ENCODE measurements at places on chromosomes 16 and 17.
A peak's percentile ranks its signal among the peaks of the same experiment; 100 is the strongest.

GRCh38 chr16:81837312-81837751 is 58.2 kb downstream of the PLCG2 start:
- no peak for DNase-seq

DNA sequence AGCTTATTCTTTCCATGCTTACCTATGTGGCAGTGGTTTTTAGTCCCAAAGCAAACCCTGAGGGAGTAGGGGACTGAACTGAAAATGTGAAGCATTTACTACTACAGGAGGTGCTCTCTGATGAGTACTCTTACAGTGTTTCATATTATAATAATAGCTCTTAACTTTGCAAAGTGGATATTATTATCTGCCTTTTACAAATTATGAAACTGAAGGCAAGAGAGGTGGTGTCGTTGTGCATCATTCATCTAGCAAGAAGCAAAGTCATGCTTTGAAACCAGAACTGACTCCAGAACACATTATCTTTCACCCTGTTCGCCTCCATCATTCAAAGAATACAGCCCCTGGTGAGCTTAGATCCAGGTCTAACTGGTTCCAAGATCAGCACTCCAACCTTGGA is 8.2 kb upstream of the KCNH6 start:
- DNase-seq: no peak

- no peak for DNase-seq
Observed at GRCh38 chr17:8108972-8109660, 9.2 kb downstream of the ALOXE3 start.

- peak; percentile 56 for DNase-seq
Observed at GRCh38 chr17:2067608-2068024, 12.7 kb downstream of the HIC1 start.

DNA sequence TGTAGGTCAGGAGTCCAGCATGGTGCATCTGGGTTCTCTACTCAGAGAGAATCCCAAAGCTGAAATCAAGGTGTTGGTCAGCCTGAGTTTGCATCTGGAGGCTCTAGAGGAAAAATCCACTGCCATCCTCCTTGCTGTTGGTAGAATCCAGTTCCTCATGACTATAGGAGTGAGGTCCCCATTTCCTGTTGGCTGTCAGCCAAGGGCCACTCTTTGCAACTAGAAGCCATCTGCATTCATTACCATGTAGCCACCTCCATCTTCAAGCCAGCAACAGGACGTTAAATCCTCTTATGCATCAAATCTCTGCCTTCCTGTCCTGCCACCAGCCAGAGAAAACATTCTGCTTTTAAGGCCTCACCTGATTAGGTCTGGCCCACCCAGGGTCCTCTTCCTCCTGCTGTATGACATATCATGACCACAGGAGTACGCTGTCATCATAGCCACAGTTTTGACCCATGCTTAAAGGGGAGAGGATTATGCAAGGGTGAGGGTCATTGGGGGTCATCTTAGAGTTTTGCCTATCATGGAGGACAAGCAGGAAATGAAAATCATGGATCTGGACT is 40.5 kb downstream of the DNAH9 start:
- DNase-seq: no peak

- peak; percentile 15 for DNase-seq
Observed at GRCh38 chr16:88681709-88682451, 4.4 kb downstream of the SNAI3 start.

- DNase-seq: no peak
Observed at GRCh38 chr16:85384833-85385462, 228.2 kb upstream of the GSE1 start.

- DNase-seq: no peak
Observed at GRCh38 chr17:40312893-40313667, 4.1 kb downstream of the RARA start.

GRCh38 chr17:9123594-9124553 is 102.6 kb downstream of the NTN1 start:
- no peak for DNase-seq

- peak; percentile 92 for DNase-seq
Observed at GRCh38 chr17:3558603-3559269, 1.1 kb upstream of the TRPV3 start.

Data from IMR-90 (cell line).